BE2C (cell line): ENCODE measurements at places on chromosomes 6 and 20.

DNA sequence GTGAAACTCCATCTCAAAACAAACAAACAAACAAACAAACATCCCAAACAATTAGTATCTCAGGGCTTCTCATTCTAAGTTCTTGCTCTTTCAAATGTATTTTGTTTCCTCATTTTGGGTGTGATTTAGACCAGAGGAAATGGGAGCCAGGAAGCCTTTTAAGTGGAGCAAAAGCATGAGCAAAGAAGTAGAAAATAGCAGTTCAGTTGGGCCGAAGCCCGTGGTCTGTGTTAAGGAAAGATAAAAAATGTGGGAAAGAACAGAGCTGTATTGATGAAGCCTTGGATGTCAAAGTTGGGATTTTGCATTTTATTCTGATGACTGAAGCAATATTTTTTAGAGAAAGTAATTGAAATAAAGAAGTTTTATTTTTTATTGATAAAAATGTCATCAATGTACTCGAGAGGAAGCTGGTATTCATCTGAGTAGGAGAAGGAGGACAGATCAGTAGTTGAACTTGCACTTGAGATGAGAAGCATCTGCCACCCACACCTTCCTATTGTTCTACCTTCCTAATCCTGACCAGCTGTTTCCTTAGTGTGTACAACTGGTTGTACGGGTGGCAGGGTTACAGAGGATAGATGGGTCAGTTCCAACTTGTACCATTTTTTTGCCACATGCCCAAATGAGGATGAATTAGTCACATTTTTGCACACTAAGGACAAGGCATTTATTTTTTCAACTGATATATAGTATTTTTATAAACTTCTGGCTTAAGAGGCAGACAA lies 56.1 kb downstream of the KIAA0408 start:
- DNase-seq, result no peak

DNA sequence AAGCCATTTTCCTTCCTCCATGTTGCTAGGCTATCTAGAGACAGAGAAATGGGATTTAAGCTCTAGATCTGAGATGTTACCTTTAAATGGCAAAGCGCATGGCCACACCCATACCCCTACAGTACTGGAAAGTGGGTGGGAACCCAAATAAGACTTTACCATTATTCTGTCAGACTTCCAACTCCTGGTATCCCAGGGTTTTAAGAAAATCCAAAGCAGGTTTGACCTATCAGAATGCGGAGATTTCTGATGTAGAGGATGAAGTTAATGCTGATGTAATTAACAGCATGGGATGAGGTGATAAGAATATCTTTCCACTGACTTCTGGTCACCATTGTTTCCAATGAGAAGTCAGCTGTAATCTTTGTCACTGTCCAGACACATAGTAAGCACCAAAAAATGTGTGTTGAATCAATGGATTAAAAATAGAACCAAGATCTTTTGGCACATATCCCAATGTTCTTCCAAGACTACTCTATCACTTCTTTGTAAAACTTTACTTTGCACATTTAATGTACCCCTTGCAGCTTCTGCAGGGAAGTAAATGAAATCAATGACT lies 140.8 kb upstream of the INSM1 start:
- DNase-seq, result no peak

DNA sequence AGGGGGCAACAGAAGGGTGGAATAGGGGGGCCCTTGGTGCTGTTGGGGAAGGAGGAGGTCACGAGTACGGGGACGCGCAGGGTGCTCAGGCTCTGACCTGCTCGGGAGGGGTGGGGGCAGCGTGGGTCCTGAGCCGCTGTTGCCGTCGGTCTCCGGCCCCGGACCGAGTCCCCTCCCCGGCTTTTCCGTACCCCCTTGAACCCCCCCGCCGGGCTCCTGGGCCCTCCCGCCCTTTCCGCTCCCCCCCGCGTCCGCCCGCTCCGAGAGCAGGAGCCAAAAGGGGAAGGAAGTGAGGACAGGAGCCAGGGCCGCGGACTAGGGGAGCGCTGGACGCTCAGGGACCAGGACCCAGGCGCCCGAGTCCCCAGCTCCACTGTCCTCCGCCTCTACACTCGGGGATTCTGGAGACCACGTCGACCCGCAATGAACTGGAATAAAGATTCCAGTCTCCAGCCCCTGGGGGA lies at the start of gene RGL2:
Gene RGL2, minus strand, starts transcription at position 170 of the 464 bp plus-strand sequence. CDS start 332 bp downstream, outside the sequence.
- DNase-seq, result peak; percentile 38

DNA sequence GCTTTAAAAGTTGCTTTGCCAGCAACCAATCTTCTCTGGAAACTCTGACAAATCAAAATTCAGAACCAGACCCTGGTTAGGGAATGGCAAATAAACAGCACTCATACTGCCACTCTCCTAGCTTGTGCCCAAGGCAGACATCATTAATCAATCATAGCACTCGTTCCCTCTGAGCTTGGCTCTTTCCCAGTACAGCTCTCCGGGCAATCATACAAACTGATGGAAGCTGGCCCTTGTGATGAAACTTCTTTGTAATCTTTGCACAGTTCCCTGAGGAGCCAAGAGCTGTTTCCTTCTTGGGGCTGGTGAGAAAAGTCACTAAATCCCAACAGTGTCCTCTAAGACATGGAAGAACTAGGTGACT lies 34.7 kb downstream of the KIAA1755 start:
- no peak for DNase-seq
